A549 (cell line): ENCODE measurements at places on chromosomes 7 and 10.
A peak's percentile ranks its signal among the peaks of the same experiment; 100 is the strongest.

DNA sequence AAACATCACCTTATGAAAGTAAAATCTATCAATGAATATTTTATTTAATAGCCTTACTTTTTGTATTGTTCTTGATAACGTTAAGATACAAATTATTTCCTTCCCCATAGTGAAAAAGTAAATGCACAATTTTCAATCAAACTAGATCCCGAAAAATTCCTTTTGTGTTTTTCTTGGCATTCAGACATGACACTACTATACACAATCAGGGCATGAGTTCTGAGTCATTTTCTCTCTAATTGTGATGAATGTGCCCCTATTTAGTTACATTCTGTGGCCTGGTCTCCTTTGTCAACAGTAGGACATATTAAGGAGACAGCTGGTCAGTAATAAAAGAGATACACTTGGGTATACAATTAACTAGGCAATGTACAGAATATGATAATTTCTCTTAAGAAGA lies 19.8 kb downstream of the COL1A2 start:
- no peak for DNase-seq

DNA sequence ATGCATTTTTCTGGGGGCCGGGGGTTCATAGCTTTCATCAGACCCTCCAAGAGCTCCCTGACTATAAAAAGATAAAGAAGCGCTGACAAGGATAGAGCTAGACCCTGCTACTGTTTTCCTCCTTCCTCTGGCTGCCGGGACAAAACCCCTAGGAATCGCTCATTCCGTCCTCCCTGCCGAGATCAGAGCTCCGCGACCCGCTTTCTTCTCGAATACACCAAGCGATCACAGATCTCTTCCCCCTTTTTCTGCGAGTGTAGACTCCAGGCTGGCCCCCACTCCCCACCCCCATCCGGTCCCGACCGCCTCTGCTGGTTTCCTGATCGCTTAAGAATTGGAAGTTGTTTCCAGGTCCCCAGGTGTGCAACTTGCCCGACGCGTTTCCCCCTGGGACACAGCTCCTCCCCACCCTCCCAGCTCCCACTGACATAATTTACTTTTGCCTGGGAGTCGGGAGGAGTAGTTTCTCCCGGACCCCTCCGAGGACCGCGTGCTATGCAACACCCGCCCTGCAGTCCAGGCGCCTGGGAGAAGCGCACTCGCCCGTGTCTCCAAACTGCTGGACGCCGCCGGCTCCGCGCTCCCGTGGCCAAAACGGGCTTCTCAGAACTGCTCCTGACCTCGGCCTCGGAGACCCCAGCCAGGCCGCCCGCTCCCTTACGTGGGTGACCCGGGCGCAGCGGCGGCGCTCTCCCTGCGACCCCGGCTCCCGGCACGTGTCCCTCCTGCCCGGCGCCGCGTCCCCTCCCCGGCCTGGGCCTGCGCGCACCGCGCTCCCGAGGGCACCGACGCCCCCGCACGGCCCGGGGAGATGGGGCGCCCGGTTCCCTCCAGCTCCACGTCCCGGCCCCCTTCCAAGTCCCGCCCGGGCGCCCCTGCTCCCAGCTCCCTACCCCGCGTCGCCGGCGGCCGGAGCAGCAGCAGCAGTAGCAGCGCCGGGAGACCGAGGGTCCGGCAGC lies 552 bp downstream of the IL15RA start:
- peak; percentile 55 for DNase-seq

DNA sequence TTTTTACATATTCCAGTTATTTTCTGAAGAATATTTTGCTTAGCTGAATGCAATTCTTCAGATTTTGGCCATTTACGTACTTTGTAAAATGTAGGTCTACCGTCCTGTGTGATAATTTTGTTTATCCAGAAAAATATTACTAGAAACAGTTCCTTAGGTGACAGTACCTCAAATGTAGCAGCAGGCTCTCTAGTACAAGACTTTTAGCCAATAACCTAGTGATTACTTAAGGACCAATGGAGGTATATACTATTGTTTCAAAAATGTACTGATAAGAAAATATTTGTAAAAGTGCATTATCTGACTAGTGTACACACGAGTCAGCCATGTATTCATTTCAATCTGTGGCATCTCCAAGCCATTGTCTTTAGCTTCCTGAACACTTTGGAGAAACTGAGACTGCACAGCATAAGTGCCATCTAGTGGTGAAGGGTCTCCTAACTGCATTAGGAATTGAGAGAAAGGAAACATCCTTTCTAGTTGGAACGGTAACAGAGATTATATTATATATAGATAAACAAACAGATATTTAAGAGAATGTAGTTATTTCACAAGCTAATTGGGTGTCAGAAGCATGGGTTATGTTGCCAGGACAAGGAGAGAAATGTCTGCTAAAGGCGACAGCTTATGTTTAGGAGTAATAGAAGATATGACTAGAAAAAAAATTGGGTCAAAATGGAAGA lies 23.7 kb downstream of the RTKN2 start:
- peak; percentile 67 for DNase-seq

DNA sequence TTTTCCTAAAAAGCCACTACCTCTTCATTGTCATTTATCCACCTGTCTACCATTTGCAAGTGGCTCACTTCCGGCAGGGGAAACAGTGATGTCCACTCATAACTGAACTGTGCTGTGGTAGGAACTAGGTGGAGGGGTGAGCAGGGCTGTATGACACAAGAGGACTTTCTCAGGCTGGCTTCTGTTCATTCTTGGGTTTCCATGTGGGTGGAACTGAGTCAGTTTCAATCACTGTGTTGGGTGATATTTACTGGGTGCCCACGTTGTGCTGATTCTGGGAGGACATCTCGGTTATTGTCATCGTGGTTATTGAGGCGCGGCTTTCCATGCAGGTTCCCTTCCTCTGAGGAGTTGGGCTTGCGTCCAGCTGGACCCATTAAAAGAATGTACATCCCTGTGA lies 38.8 kb downstream of the RAMP3 start:
- DNase-seq, result no peak

- no peak for DNase-seq
These were observed 133.4 kb upstream of the MKLN1 start for GRCh38 chr7:131194070-131194865.

- no peak for DNase-seq
These were observed 251.8 kb upstream of the NFE2L3 start for GRCh38 chr7:25900245-25900644.

DNA sequence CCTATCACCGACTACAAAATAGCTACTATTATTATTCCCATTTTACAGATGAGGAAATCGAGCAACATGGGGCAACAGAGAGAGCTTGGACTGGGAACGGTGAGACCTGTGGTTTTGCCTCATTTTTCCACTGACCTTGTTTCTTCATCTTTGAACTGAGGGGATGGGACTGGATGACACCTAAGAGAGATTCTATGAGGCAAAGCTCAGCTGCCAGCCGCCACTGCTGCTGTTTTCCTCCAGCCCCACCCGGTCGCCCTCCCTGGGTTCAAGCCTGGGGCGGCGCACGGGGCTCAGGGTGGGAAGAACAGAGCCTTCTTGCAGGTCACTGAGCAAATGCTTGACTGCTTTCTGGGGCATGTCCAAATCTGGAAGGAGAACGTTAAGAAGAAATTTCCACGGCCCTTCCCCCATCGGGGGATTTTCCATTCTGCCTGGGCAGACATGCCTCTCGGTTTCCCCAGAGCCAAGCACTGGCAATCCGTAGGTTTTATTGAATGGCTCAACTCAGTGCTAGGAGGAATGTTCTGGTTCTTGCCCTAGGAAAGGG lies 12.3 kb downstream of the DDIT4 start:
- no peak for DNase-seq

- DNase-seq, result no peak
These were observed 21.0 kb downstream of the KLF6 start for GRCh38 chr10:3763852-3764625.
